ENCODE measurements at places on chromosomes 6 and 20.
A peak's percentile ranks its signal among the peaks of the same experiment; 100 is the strongest.

GRCh38 chr20:37315021-37315451 is 25.6 kb downstream of the MANBAL start:
- no peak for DNase-seq

DNA sequence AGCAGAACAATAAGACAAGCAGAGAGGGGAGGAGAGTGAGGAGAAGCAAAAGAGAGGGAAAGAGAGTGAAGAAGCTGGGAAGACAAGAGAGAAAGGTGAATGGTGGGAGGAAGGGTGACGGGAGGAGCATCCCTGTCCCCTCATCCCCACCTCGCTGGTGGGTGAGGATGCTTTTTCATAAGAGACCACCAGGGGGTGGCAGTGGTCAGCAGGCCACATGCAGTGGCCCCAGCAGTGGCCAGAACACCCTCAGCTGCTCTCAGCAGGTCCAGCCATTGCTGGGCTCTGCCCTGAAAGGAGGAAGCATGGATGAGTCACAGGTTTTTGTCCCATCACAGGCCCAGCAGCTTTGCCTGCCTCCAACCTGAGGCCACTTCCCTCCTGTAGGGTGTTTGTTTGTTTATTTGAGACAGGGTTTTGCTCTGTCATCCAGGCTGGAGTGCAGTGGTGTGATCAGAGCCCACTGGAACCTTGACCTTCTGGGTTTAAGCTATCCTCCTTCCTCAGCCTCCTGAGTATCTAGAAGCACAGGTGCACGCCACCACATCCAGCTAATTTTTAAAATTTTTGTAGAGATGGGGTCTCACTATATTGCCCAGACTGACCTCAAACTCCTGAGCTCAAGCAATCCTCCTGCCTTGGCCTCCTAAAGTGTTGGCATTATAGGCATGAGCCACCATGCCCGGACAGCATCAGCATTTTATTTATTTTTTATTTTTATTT is 24.0 kb downstream of the FGD2 start:
- DNase-seq, result no peak

DNA sequence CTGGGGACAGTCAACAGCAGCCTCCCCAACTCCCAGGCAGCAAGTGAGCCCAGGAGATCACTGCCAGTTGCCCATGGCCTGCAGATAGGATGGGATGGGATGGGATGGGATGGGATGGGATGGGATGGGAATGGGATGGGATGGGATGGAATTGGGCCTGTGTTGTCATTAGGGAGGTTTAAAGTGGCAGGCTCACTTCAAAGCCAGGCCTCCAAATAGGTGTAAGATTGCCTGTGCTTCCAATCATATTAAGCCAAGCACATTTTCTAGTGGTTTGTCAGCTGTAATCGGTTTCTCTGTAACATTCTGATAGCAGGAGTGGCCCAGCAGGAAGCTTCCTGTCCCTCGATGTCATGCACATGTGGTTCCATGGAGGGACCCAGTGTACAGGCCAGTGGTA is 82.7 kb upstream of the NXT1 start:
- no peak for DNase-seq

DNA sequence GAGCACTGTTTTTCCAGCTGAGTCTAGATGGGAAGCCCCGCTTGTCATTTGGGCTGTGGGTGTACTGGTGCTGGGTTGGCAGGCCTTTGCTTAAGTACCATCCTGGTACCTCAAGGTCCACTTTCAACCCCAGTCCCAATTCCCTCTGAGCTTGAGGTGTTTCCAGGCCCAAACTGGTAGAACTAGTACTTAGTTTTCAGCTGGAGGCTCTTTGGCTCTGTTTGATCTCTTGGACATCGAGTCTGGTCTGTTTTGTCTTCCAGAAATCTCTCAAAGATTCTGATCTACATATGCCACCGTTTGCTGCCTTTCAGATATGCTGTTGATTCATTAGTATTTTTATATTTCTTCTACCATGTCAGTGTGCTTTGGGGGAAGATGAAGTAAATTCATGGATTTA is 61.8 kb upstream of the GNRH2 start:
- DNase-seq, result no peak

DNA sequence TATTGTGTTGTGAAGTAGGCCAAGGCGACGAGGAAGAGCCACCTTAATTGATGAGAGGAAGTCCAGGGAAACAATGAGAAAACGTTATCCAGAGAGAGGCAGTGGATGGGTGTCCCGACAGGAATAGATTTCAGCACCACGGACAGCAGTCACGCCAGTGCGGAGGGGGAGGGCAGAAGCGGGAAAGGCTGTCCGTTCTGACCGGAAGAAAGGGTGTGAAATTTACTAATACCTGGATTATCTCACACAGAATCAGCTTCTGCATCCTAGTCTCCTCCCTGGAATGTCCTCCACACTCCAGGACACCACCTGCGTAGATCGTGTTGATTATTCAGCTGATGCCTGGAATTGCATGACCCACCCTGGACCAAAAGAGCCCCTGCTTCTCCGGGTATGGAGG is 7.4 kb upstream of the BPIFA3 start:
- no peak for DNase-seq

GRCh38 chr6:133817460-133818047 is 71.4 kb upstream of the TCF21 start:
- DNase-seq, result peak; percentile 10

- no peak for DNase-seq
Measured at GRCh38 chr20:38143238-38143645, 21.8 kb downstream of the TGM2 start.

All from activated naive CD4-positive, alpha-beta T cell (primary cell).